CD4-positive, alpha-beta T cell treated with Interleukin-2 at 100 ng/mL for 4 hours (primary cell): ENCODE measurements at places on chromosomes 7 and 10.
A peak's percentile ranks its signal among the peaks of the same experiment; 100 is the strongest.

DNA sequence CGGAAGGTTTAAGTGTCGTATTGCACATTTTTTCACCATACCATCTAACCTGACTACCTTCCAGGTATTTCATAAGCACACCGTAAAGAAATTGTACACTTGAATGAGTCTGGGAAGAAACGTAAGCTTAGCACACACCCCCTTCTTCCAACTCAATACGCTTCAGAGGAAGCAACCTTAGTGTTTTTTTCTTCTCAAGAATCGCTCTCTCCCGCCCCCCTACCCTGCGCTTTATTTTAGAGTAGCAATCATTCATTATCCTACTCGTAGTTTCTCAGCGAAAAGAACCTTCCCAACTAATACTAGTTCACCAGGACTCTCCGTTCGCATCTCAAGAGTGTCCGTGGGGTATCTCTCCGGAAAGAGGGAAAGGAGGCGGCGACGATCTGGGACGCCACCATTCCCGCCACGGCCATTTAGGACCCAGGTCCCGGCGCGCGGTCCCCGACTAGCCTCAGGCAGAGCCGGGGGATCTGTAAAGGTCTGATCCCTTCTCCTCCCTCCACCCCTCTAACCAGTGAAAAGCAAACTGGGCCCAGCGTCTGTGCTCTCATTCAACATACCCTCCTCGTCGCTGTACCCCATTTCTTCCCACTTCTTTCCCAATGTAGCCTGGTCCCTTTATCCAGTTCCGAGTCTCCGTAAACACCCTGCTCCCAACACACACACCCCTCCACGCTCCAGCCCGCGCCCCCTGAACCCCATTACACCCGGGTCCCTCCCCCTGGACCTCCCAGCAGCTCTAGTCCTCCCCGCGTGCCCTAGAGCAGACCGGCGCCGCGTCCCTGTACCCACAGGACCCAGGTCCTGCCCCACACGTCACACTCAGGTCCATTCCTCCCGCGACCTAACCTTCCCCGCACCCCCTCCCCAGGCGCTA, 16.0 kb downstream of the MYOZ1 start:
- DNase-seq: peak; percentile 16

- no peak for DNase-seq
Observed at GRCh38 chr10:133332936-133333699, 3.6 kb downstream of the CALY start.

- DNase-seq: no peak
Observed at GRCh38 chr10:31278279-31278941, 40.6 kb upstream of the ZEB1 start.

- no peak for DNase-seq
Observed at GRCh38 chr10:114711176-114711868, 53.2 kb upstream of the ABLIM1 start.

DNA sequence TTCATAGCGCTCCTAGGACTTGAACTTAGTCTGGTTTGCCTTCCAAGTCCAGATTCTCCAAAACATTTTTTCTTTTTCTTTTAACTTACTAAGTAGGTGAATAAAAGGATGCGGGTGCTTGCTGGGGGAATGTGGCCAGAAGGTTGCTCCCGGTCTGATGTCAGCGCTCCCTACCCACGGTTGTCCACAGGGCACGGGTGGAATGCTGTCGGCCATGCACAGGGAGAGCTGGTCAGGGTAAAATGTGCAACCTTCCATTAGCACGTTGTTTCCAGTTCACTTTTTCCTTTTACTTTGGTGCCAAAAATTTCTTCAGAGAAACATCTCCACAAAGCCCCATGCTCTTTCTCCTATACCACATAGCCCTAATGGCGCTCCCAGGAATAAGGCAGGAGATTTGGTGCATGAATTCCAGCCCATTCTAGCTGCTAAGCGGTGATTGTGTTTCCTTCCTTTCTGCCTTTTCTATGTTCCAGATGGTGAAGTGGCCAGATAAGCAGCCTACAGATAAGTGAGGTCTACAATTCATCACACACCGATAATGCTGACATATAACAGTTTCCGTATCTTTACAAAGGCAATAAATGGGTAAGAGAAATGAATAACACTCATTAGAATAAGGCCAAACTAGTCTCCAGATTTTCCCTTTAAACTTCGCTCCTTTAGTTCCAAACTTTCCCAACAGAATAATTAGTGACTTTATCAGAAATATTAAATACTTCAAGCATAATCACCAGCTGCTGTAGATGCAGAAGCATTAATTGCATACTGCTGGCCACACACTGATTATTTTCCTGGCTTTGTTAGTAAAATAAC, 138.3 kb upstream of the FGFR2 start:
- DNase-seq: no peak

- DNase-seq: no peak
Observed at GRCh38 chr7:29319719-29320521, 125.3 kb downstream of the CHN2 start.

DNA sequence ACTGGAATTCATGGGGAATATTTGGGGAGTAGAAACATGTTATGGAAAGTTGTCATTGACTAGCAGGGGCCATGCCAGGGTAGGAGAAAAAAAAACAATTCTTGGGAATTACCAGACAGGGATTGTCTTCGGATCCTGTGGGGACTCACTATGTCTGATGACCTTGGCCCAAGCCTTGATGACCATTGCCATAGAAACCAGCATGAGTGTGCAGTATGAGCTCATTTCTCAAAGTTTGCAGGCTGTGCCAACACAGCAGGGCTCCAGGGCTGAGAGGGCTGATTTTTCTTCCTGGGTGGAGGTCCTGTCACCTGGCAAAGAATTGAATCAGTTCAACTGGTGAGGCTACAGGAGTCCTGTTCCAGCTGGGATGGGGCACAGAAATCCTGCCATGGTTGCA, 198.3 kb downstream of the ADRA2A start:
- no peak for DNase-seq

- DNase-seq: peak; percentile 68
Observed at GRCh38 chr10:46028584-46029460, 1.6 kb downstream of the NCOA4 start.

DNA sequence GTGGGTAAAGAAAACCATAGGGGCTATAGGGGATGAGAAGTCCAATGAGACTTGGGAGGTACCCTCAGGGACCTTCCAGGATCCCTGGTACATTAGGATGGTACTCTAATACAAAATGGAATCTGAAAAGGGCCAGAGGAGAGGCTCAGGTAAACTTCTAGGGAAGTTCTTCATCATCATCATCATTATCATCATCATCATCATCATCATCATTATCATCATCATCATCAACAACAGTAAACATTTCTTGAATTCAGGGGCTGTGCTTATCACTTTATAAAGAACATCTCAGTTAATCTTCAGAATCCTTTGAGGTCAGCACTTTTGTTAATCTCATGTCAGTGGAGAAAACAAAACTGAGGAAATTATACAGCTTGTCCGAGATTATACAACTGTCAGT, 50.1 kb downstream of the PLPP4 start:
- no peak for DNase-seq

DNA sequence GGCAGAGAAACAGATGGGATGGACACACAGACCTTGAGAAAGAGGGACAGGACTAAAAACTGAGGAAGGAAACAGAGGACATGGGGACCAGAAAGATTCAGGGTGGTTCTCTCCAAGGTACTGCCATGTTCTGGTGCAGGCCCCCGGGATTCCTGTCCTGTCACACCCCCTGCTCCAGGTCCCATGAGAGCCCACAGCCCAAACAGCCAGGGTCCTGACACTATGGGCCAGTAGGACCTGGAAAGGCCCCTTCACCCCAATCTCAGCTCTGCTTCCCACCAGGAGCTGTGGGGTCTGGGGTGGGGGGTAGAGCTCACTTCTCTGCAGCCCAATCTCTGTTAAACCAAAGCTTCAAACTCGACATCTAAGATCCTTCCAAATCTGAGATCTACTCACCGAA, 21.2 kb downstream of the PDIA4 start:
- no peak for DNase-seq

DNA sequence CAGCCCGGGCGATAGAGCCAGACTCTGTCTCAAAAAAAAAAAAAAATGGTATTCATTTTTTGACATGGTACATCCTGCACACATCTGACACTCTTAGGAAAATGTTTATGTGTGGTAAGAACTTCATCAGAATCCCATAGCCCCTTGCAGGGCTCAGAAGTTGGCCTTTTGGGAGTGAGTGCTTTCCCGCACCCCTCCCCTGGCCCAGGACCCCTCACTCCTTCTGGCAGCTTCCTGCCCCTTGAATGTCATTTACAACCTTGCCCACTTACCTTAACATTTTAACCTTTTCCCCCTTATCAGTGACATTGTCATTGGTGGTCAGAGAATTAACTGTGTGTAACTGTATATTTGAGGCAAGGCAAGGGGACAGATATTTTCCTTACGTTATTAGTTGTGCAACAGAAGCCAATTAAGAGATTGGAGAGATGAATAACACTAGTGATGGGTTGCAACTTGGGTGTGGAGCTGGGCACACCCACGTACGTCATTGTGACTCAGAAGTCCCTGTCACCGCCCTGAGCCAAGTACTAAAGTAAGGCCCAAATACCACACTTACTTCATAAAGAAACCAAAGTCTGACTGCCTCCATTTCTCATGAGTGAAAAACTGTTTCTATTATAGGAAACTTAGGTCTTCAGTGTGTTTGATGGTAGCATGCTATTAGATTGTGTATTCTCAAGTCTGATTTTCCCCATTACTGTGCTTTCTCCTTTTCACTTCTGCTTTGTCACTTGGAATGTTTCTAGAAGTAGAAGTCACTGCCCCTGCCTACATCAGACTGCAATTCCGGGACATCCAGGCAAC, 31.6 kb downstream of the OGDH start:
- DNase-seq: peak; percentile 91

- DNase-seq: no peak
Observed at GRCh38 chr10:17758200-17758599, 6.2 kb downstream of the TMEM236 start.

GRCh38 chr10:58585435-58585834, 72.8 kb downstream of the BICC1 start:
- no peak for DNase-seq

GRCh38 chr10:118670472-118671124, 75.2 kb upstream of the PRLHR start:
- DNase-seq: no peak

GRCh38 chr7:8152489-8153192, 109.3 kb downstream of the ICA1 start:
- no peak for DNase-seq

DNA sequence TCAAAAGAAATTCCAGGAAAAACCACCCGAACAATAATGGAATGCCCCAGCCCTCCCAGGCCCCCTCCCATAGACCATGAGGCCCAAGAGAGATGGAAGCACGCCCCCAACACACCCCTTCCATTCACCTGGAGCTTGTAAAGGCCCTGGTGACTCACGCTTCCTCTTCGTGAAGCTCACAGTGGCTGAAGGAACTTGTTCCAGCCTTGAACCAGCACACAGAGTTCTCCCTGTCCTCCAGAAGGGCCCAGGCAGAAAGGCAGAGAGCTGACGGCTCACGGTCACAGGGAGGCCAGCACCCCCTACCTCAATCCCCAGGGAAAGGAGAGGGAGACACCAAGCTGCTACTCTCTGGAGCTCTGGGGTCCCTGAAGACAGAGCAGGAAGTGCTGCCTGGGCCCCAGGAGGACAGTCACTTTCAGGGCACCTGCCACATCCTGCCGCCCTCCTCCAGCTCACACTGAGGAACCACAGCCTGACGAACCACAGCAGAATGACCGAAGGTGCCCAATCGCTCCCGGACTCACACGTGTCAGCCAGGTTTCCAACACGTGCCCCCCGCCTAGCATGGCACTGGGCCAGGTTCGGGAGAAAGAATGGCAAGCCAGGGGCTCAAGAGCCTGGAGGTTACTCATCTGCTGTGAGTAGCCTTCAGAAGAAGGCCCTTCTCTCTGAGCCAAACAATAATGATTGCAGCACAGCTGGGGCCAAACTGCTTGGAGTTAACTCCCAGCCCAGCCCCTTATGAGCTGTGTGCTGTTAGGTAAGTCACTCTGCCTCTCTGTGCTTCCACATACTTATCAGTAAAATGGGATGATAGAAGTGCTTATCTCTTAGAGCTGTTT, 52.8 kb downstream of the DLG5 start:
- DNase-seq: peak; percentile 23

- DNase-seq: no peak
Observed at GRCh38 chr7:44880317-44881018, 4.9 kb downstream of the PURB start.
